ENCODE measurements at places on chromosomes 3 and 15.

GRCh38 chr3:67109651-67110204 lies 111.6 kb downstream of the KBTBD8 start:
- DNase-seq, result peak; percentile 84

GRCh38 chr15:57945616-57946015 lies 119.9 kb downstream of the ALDH1A2 start:
- no peak for DNase-seq

GRCh38 chr3:104127830-104128229 lies 1238.9 kb upstream of the ALCAM start:
- no peak for DNase-seq

DNA sequence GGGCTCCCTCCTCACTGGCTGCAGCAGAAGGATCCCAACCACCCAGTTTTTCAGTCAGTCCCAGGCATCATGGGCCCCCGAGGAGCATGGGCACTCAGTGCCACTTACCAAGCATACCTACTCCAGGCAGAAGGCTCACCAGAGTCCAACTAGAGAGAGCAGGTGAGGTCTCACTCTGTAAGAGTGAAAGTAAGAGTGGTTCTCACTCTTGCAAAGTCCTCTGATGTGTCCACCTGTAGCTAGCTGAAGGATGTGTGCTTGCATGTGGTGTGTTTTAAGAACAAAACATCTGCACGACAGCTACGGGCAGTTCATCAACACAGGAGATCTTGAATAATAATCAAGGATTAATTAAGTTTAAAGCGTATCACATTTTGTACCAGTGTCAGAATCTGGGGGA lies 49.7 kb downstream of the CCK start:
- no peak for DNase-seq

DNA sequence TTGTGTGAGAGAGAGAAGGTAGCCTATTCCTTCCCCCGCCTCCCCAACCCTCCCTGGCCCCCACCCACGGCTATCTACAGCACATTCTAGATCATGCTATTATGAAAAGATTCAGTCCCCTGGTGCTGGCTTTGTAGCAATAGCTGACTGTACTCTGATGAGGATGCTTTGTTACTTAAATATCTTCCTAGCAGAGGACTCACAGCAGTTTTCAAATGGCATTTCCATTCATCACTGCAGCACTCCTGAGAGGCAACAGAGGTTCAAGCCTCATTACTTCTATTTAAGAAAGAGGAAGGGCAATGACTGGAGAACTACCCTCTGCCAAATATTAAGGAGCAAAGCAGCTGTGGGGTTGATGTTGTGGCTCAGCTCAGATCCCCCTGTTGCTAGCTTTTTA lies 61.0 kb downstream of the LRRN1 start:
- peak; percentile 82 for DNase-seq

- no peak for DNase-seq
Observed at GRCh38 chr15:37046876-37047614, 53.3 kb downstream of the MEIS2 start.

DNA sequence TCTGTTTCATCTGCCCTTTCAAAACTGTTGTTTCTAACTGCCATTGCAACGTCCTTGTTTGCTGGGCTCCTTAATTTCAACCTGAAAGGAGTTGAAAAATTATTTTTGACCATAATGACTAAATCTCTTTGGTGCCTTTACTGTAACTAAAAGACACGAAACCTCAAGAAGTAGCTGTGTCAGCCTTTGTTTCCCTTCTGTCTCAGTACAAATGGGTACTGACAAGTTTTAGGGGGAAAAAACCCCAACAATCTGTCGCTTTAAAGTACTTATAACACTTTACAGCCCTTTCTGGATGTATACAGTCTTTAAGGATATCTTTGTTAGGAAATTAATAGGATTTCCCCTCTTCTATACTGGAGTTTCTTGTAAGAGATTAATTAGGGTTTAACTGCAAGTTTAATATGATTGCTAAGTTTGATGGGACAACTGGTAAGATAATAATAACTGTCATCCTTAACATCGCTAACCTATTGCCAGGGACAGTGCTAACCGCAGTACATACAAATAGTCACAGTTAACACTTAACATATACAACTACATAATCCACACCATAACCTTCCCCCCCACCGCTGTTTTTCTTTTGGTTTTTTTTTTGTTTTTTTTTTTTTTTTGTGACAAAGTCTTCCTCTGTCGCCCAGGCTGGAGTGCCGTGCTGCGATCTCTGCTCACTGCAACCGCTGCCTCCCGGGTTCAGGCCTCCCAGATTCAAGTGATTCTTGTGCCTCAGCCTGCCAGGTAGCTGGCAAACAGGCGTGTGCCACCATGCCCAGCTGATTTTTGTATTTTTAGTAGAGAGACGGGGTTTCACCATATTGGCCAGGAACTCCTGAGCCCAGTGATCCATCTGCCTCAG lies 1.7 kb downstream of the GXYLT2 start:
- no peak for DNase-seq

All from brain (organoid and tissue), 16 donors.